ENCODE measurements at places on chromosomes 3 and 15. TPM values are rescaled to one million over a fixed set of nuclear protein-coding genes. Genes with fewer than 3 reads are reported as not detected.

The NAALADL2 gene
- total RNA-seq: 2.6 TPM

DNA sequence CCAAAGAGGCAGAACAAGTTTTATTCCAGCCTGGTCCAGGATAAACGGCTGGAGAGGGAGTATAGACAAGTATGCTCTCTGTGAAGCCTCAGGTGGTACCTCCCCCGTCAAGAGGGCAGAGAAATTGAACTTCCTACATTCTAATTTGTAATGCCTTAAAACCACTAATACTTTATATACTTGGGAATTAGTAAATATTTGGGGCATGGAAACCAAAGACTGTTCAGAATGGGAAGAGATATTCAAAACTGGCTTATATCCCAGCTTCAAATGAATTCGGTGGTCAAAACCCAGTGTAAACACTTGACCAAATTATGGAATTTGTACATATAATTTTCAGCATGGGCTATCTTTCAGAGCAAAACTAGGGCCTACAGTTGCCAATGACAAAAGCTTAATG lies 122.6 kb downstream of the FBN1 start:
- no peak for DNase-seq

DNA sequence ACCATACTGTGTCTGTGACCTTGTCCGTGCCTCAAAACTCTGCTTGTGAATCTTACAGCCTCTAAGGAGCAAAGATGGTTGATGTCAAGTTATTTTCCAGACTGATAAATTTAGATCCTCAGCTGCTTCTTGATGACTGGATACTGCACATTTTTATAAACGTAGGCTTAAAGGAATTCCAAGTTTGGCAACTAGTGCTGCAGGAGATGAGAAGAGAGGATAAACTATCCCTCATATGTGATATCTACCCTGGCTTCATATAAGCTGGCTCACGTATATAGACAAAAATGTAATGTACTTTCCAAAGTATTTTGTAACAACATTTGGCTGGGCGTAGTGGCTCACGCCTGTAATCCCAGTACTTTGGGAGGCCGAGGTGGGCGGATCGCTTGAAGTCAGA lies 89.6 kb downstream of the GMPS start:
- no peak for DNase-seq

GRCh38 chr15:64883100-64883581 lies 28.6 kb upstream of the ANKDD1A start:
- no peak for DNase-seq

DNA sequence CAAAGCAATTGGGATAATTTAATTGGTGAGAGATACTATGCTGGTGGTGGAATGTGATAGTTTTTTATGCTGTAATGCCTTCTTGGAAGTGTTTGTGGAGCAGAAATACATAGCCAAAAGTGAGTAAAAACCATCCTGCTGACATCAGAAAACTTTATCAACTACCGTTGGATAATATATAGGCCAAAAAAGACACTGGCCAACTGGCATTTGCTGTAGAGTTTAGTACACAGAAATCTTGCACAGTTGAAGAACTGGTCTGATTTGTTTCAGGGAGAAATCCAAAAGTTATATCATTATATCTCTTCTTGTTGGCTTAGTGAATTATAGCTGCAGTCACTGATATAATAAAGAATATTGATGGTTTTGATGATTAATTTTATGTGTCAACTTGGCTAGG lies 507 bp upstream of the MINDY4B start:
- DNase-seq: no peak

DNA sequence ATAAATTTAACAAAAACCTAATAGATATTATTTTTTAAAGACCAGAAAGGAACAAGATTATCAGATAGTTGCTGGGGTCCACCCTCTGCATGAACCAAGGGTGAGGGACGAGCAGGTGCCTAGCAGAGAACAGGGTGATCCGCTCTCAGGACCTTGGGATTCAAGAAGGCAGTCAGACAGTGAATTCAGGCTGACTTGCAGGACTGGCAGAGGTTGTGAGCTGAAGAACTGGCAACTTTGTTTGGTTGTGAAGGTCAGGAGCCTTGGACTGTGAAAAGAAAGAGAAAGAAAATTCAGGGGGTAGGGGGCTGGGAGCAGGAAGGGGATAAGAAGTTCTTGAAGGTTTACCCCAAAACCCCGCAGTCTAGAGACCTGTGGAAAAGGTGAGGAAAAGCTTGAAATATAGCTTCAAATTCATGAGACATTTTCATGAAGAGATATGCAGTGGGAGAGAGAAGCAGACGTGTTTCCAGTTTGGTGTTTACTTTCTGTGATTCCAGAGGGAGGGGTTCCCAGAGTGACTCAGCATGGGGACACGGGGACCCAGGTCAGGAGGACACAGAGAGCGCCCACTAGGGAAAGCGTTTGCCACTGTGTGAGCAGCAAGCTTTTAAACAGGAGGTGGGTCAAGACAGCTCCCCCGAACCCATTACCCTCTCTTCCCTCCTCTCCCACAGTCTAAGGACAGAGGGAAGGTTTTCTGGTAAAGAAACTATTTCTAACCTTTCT lies 217.2 kb upstream of the UMPS start:
- DNase-seq: peak; percentile 57

Measured in GM23338 (cell line).